Stimulated activated CD8-positive, alpha-beta memory T cell treated with anti-CD3 and anti-CD28 coated beads, Interleukin-7, amount 100 ng/mL, for 48 hours (primary cell): ENCODE measurements at places on chromosomes 16 and 17.

DNA sequence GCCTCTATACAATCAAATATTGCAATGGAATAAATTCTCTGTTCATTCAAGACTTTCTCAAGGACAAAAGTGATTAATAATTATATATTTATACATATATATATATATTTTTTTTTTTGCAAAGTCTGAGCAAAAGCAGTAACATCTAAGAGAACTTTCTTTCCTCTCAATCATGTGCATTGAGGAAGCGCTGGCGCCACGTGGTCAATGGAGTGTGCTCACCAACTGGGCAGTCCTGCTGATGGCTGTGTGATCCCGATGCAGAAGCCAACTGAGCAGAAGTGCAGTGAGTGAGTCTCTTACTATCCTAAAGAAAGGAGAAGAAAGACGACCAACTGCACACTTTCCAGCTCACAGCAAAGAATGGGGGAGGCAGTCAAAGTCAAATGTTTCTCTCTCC lies 37.2 kb upstream of the ULK2 start:
- DNase-seq: no peak

DNA sequence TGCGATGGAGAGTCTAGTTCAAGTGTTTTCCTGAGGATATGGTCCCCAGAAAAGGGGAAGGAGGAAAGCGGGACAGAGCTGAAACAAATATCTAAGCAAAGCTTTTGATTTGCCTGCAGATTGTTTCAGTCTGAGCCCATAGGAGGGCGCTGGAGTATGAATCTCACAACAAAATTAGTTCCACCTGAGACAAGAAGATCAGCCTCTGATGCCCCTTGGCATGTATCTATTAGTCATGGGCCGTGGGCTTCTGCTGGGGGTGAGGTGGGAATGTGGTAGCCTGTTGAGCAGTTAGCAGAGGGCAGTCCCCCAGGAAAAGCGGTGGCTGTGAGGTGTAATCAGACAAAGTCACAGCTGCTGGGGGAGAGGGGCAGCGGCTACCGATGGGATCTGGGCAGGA lies 446.9 kb downstream of the CA10 start:
- no peak for DNase-seq

- no peak for DNase-seq
These were observed 8.6 kb downstream of the P2RX1 start for GRCh38 chr17:3907483-3908216.

GRCh38 chr16:23836404-23837311 lies 875 bp downstream of the PRKCB start:
- DNase-seq: peak; percentile 47

GRCh38 chr16:50666658-50667496 lies 14.2 kb downstream of the SNX20 start:
- peak; percentile 45 for DNase-seq

DNA sequence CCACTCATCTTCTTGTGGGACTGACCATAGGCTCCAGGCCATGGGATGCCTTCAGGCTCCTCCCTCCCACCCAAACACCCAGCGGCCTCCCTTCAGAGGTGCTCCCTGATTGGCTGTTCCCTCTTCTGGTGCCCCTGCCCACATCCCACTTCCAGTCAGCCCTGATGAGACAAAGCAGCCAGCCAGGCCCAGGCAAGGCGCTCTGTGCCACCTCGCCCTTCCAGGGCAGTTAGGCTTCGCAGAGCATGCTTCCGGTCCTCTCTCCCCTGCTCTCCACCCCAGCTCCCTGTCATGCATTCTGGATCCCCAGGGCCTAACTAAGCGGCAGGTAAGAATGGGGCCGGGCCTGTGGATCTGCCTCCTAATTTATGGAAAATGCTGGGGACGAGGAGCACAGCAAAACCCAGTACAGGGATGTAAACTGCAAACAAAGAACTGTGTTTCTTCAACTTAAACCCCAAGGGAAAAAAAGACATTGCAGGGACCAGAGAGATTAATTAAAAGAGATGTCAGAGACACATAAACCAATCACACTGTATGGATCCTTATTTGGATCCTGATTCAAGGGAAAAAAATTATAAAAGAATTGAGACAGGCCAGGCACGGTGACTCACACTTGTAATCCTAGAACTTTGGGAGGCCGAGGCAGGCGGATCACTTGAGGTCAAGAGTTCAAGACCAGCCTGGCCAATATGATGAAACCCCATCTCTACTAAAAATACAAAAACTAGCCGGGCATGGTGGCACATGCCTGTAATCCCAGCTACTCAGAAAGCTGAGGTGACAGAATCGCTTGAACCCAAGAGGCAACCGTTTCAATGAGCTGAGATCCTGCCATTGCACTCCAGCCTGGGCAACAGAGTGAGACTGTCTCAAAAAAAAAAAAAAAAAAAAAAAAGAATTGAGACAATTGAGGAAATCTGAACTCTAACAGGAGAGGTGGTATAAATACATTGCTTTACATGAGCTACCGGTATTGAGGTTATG lies 26.0 kb downstream of the ZDHHC7 start:
- DNase-seq: no peak

DNA sequence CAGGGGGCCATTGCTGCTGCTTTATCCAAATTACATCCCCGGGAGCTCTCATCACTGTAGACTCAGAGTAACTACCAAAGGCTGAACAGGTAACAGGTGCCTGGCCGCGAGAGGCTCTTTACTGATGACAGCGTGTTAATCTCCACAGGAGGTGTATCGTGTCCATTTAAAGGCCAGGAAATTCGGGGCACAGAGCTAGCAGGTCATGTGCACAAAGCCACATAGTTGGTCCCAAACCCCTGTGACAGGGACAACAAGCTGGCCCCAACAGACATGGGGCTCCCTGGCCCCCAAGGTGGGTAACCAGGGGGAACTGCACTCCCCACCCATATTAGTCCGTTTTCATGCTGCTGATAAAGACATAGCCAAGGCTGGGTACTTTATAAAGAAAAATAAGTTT lies 55.3 kb upstream of the RBFOX3 start:
- DNase-seq: no peak

DNA sequence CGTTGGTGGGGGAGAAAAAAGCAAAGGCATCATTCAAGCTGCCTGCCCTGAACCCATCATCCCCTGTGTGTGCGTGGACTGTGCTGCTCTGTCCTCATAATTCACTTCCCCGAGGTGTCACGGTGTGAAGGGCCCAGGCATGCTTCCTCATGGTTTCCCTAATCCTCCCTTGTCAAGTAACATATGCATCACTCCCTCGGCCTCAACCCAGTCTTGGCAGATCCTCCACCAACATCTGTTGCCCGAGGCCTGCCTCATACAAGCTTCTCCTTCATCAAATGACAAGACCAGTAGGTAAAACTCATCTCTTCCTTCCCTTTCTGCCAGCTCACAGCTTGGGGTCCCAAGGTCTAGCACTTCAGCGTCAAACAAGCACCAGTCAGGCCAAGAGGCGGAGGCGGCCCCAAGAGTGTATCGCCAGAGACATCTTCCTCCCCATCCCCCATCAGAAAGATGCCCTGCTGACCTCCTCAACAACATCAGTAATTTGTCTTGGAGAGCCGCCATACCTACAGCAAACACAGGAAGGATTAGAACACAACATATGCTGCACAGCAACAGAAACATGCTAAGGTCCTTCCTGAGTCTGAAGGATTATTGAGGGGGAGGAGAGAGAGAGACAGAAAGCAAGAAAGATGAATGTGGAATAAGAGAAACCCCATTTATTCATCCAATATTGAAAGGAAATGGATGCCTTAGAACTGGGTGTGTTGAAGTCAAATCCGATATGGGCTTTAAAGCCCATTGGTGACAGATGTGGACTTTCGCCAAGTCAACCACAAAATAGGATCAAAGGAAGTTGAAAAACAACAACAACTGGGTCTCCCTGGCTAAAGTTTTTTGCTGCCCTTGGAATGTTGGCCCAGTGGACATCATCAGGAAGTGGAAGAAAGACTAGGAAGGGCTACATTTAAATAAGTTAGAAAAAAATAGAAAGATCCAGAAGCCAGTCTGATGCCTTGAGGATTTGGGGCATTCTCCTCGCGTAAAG lies 38.4 kb downstream of the SOX9 start:
- DNase-seq: no peak

DNA sequence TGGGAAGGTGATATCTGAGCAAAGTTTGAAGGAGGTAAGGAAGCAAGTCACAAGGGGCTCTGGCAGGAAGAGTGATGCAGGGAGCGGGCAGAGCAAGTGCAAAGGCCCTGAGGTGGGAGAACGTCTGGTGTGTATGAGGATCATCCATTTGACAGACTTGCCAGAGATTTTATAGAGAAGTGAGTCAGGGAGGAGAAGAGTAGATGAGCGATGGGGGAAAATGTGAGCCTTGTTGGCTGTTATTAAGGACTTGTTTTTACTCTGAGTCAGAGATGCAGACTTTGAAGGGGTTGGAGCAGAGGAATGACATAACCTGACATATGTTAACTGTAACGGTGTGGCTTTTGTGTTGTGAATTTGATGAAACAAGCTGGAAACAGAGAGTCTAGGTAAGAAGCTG lies 3.5 kb upstream of the CLEC10A start:
- no peak for DNase-seq

DNA sequence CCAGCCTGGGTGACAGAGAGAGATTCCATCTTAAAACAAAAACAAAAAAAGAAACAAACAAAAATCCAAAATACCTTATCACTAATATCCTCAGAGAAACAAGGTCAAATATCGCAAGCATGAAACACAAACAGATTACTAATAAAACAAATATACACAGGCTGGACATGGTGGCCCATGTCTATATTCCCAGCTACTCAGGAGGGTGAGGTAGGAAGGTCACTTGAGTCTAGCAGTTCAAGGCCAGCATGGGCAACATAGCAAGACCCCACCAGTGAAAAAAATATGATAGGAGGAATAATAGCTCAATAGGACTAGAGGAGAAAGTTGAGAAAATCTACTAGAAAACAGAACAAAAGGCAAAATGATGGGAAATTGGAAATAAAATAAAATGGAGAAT lies 6.9 kb upstream of the ALOX15B start:
- DNase-seq: no peak

DNA sequence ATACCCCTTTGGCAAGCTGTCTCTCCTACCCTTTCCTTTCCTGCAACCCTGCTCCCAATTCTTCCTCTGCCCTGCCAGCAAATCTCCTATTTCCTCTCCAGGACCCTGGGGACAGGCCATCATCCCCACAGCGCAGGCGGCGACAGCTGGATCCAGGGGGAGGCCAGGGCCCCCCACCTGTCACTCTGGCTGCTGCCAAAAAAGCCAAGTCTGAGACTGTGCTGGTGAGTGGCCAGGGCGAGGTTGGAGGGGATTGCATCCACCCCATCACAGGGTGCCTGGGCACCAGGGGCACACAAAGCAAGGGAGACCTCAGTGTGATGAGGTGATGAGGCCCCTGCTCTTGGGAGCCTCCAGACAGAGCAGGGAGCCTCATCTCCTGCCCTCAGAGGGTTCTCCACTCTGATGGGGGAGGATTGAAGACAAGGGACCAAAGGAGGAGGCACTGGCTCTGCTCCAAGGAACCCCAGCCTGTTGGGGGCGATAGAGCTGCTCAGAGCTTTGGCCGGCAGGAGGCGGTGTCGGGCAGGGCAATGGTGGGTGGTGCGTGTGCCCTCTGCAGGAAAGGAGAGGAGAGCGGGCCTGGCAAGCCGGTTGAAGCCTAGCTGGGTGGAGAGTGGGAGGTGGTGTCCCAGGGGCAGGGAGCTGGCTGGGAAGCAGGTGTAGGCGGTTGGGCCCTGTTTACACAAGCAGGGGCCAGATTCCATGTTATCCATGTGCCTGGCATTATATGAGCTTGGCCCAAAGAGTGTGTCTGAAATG lies 15.6 kb upstream of the PDK2 start:
- no peak for DNase-seq

DNA sequence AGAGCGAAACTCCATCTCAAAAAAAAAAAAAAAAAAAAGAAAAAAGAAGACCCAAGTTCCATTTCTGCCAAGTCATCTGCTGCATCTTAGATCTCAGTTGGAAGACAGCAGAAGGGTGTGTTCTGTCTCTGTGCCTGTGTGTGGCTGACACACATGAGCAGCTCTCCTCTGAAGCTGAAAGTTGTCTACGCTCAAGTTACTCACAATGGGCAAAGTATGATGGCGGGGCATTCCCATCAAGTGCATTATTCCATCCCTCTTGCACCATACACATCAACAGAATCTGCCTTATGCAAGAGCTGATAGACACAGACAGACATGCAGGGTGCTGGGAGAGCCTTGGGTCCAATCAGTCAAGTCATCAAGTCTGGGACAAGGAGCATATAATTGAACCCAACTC lies 402.2 kb downstream of the XYLT1 start:
- DNase-seq: no peak

GRCh38 chr16:46889942-46890300 lies 5.8 kb downstream of the GPT2 start:
- no peak for DNase-seq

- DNase-seq: peak; percentile 56
These were observed 15.3 kb upstream of the MNT start for GRCh38 chr17:2416010-2416734.

GRCh38 chr17:82587234-82588086 lies 60.8 kb downstream of the WDR45B start:
- DNase-seq: no peak

- no peak for DNase-seq
These were observed 3.5 kb upstream of the C16orf74 start for GRCh38 chr16:85754413-85754812.

GRCh38 chr17:36107660-36108059 lies 4.0 kb downstream of the CCL4 start:
- DNase-seq: no peak

DNA sequence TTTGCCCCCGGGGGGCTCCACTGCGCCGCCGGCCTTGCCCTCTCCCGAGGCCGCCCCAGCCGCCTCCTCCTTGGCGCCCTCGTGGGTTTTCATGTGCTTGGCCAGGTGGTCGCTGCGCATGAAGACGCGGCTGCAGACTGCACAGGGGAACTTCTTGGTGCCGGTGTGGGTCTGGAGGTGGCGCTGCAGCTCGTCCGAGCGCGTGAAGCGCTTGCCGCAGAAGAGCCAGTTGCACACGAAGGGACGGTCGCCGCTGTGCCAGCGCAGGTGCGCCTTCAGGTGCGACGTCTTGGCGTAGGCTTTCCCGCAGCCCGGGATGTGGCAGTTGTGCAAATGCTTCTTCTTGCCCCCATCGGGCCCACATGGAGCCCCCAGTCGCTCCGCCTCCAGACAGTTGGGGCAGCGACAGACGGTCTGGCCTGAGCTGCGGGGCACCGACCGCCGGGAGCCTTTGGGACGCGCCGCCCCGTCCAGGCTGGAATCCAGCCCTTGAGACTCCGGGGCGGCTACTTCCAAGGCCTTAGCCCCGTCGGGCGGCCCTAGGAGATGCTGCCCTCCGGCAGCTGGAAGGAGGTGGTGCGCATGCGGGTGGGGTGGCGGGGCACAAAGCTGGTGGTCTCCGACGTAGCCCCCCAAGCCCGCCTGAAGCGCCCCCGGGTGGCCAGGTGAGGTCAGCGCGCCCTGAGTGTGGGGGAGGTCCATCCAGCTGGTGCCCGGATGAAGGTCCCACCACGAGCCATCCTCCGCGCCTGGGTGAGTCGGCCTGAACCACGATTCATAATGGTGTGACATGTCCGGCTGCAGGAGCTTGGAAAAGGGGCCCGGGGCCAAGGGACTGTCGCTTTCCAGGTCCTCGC lies 3.4 kb downstream of the SP6 start:
- no peak for DNase-seq

- DNase-seq: no peak
These were observed 64.3 kb downstream of the CNGB1 start for GRCh38 chr16:57906382-57907316.

GRCh38 chr16:81547194-81547938 lies 102.8 kb downstream of the CMIP start:
- DNase-seq: no peak
